ENCODE measurements at places on chromosomes 1 and 21. TPM values are rescaled to one million over a fixed set of nuclear protein-coding genes. Genes with fewer than 3 reads are reported as not detected.

DNA sequence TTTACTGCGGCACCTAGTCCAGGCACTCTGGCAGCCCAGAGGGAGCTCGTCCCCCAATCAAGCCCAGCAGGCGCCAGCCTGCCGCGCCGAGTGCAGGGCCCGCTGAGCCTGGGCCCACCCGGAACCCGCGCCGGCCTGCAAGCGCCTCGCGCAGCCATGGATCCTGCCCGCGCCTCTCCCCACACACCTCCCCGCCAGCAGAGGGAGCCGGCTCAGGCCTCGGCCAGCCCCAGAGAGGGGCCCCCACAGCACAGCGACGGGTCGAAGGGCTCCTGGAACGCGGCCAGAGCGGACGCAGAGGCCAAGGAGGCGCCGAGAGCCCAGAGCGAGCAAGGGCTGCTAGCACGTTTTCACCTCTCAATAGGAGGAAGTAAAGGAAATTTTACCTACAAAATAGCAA lies 767.0 kb downstream of the MRPL39 start:
- no peaks in the 10 kb centered on the region for H3K36me3 ChIP-seq
- no peak overlapping the region for H3K4me3 ChIP-seq
- no peaks in the 10 kb centered on the region for H3K27me3 ChIP-seq
- peak; percentile 21 for DNase-seq
- no peaks in the 10 kb centered on the region for H3K4me1 ChIP-seq
- H3K27ac ChIP-seq: no peak overlapping the region

DNA sequence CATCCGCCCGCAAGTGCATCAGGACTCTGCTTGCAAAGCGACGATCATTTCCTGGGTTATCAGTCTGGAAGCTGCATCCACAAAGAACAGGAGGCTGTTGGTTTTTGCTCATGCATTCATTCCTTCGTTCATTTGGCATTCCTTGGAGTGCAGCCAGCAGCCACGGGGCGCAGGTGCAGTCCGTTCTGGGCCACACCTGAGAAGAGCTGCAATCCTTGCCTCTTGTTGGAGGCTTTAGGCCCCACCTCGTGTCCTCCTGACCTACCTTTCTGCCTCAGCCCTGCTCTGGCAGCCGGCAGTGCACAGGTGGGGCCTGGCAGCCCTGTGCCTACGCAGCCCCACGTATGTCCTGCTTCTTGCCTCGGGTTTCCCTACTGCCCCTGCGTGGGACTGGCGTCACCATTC lies 19.6 kb upstream of the C2CD2 start:
- no peaks in the 10 kb centered on the region for H3K27me3 ChIP-seq
- DNase-seq: no peak
- no peaks in the 10 kb centered on the region for H3K4me1 ChIP-seq

The TTC39A gene
- 5.8 TPM for polyA plus RNA-seq

DNA sequence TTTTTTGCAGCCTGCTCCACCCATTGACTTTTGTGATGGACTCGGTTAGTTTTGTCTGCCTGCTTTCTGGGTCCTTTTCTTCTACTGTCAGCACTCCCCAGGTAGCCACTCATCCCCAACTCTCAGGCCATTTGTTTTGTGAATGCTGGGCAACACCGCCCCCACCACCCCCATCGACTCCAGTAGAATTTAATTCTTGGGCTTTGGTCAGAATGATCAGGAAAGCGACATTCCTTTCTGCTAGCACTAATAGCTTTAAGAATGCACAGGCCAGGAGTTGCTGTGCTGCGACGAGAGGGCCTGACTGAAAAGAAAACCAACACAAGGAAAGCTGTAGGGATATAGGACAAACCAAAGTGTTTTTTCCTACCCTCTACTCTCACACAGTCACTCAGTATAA lies 144.4 kb downstream of the CDC7 start:
- H3K4me1 ChIP-seq: peaks cover 3% of the 10 kb centered on the region
- no peak overlapping the region for H3K27ac ChIP-seq
- no peaks in the 10 kb centered on the region for H3K27me3 ChIP-seq

DNA sequence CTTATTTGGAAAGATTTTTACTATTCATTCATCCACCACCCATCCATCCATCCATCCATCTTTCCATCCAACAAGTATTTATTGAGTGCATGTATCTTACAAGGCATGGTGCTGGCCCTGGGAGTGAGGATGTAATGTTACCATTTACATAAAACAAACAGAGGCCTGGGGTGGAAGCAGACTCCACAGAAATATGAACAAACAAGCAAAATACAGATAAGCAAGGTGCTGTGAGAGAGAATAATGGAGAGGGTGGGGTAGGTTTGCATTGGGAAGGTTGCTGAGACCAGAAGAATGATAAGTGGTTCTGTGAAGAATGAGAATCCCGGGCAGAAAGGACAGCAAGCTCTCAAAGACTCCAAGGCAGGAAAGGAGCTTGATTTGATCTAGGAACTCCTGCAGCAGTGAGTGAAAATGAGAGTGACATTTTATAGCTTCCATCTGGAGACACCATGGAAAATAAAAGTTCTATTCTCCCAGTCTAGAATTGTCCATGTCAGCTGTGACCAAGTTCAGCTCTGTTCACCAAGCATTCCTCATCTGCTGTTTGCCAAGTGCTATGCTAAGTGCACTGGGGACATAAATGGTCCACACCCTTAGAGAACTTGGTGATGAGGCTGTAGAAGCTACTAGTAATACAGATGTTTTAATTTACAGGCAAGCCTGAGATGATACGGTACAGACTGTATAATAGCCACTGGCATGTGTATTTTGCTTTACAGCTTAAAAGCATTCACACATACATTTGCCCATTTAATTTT lies 75.3 kb downstream of the PEX14 start:
- no peaks in the 10 kb centered on the region for H3K27me3 ChIP-seq
- no peaks in the 10 kb centered on the region for H3K36me3 ChIP-seq
- H3K4me3 ChIP-seq: no peak overlapping the region
- no peak overlapping the region for H3K27ac ChIP-seq

DNA sequence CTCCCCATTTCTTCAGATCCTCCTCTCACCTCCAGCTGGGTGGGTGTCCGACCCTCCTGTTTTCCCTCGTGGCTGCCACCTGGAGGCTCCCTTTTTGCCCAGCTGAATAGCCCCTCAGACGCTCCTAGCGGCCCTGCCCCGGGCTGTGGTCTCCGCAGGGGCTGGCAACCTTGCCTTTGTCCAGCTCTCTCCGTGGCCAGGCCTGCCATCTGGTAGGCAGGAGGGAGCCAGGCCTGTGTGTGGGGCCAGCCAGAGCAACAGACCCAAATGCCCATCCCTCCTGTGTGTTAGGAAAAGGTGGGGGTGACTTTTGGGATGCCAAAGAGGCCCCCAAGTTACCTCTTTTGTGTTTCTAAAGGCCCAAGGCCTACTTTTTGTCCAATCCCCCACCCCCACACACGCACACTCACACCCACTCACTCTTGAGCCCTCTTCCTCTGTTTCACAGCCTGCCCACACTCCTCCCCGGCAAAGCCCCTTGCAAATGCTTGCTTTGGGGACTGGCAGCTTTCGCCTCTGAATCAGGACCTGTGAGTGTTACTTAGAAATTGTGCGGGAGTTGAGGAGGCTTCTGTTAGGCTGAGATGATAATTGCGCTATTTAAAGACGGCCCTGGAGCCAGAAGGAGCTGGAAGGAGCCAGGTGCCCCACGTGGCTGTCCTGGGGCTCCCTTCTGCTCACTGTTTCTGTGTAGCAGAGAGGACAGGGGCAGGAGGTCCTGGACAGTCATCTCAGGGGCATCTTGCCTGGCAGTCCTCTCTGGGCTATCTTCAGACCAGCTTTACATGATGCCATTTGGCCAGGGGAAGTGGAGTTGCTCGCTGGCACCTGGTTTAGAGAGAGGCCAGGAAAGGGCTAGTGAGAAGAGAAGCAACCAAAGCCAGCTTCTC lies 9.1 kb downstream of the PPFIA4 start:
- no peaks in the 10 kb centered on the region for H3K36me3 ChIP-seq
- no peak overlapping the region for H3K4me3 ChIP-seq
- H3K27me3 ChIP-seq: no peaks in the 10 kb centered on the region
- H3K27ac ChIP-seq: no peak overlapping the region

- no peak overlapping the region for H3K27ac ChIP-seq
- H3K4me3 ChIP-seq: no peak overlapping the region
- H3K4me1 ChIP-seq: no peaks in the 10 kb centered on the region
- H3K27me3 ChIP-seq: no peaks in the 10 kb centered on the region
Observed at GRCh38 chr21:42037516-42037915, 27.4 kb upstream of the ZBTB21 start.

- H3K27ac ChIP-seq: no peak within 1 kb of the TSS
- no peak for DNase-seq
- H3K27me3 ChIP-seq: no peaks in the 10 kb centered on the region
Observed at GRCh38 chr1:207088701-207089626, at the start of gene C4BPB. Gene C4BPB (plus strand): TSS chr1:207088860. CDS start chr1:207089532, 672 bp downstream.

The ADAMTS5 gene
- polyA plus RNA-seq: 0.14 TPM

GRCh38 chr1:154404984-154405746 lies at the start of gene IL6R:
Gene IL6R (plus strand): TSS chr1:154405343. CDS start chr1:154405630, 287 bp downstream.
- peak within 1 kb of the TSS; percentile 54 for H3K4me3 ChIP-seq
- no peaks in the 10 kb centered on the region for H3K36me3 ChIP-seq
- H3K27me3 ChIP-seq: peaks cover 28% of the 10 kb centered on the region
- no peak for DNase-seq
- H3K4me1 ChIP-seq: no peaks in the 10 kb centered on the region
- no peak within 1 kb of the TSS for H3K27ac ChIP-seq

GRCh38 chr1:172324761-172325160 lies 95.7 kb upstream of the C1orf105 start:
- no peak overlapping the region for H3K4me3 ChIP-seq
- no peaks in the 10 kb centered on the region for H3K27me3 ChIP-seq
- no peaks in the 10 kb centered on the region for H3K36me3 ChIP-seq
- H3K27ac ChIP-seq: no peak overlapping the region
- H3K4me1 ChIP-seq: peaks cover 5% of the 10 kb centered on the region
- no peak for DNase-seq

DNA sequence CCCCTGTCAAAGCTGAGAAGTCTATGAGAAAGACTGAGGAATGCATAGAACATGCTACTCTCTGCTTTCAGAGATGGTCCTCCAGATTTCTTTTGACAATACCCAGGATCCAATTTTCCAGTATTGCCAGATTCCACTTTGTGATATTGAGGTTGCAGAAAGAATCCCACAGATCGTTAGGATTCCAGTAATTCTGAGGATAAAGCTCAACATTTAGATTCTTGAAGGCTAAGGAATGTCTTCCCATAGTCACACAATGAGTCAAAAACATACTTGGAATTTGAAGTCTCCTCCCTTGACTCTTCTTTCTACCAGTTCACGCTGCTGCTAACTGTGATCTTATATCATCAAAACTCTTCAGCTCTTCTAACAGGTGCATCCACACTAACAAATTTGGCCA lies 57.1 kb downstream of the TNFSF18 start:
- H3K4me1 ChIP-seq: no peaks in the 10 kb centered on the region
- DNase-seq: no peak
- no peaks in the 10 kb centered on the region for H3K36me3 ChIP-seq
- H3K27me3 ChIP-seq: no peaks in the 10 kb centered on the region

GRCh38 chr1:114720492-114720891 lies 3.9 kb upstream of the NRAS start:
- H3K4me3 ChIP-seq: no peak overlapping the region
- peaks cover 59% of the 10 kb centered on the region for H3K36me3 ChIP-seq
- DNase-seq: no peak

- no peak for DNase-seq
- H3K27ac ChIP-seq: no peak overlapping the region
- no peaks in the 10 kb centered on the region for H3K27me3 ChIP-seq
- H3K36me3 ChIP-seq: no peaks in the 10 kb centered on the region
Observed at GRCh38 chr1:73029571-73029970, 747.2 kb upstream of the NEGR1 start.

- 0 out of 2 replicates have a peak, but pooled peaks cover 4% of the 10 kb centered on the region for H3K4me1 ChIP-seq
- DNase-seq: no peak
- H3K27ac ChIP-seq: no peak overlapping the region
- H3K27me3 ChIP-seq: no peaks in the 10 kb centered on the region
Observed at GRCh38 chr1:43636006-43636641, 13.8 kb upstream of the KDM4A start.

- peaks cover 1% of the 10 kb centered on the region for H3K4me1 ChIP-seq
- no peak overlapping the region for H3K4me3 ChIP-seq
Observed at GRCh38 chr1:48530727-48531351, 58.8 kb upstream of the SPATA6 start.

- peaks cover 3% of the 10 kb centered on the region for H3K4me1 ChIP-seq
- H3K27ac ChIP-seq: no peak within 1 kb of the TSS
- peaks cover 31% of the 10 kb centered on the region for H3K27me3 ChIP-seq
- DNase-seq: peak; percentile 80
Observed at GRCh38 chr1:239386453-239387303, at the start of gene CHRM3. Gene CHRM3 (plus strand): TSS chr1:239386568. CDS start chr1:239907452, 520,884 bp downstream.

- H3K36me3 ChIP-seq: peaks cover under 1% of the 10 kb centered on the region
- H3K4me1 ChIP-seq: 0 out of 2 replicates have a peak, but pooled peaks cover 2% of the 10 kb centered on the region
- no peak for DNase-seq
- H3K27me3 ChIP-seq: no peaks in the 10 kb centered on the region
Observed at GRCh38 chr1:64184003-64184440, 19.4 kb upstream of the UBE2U start.

The PCP4L1 gene
- 0.41 TPM for polyA plus RNA-seq

DNA sequence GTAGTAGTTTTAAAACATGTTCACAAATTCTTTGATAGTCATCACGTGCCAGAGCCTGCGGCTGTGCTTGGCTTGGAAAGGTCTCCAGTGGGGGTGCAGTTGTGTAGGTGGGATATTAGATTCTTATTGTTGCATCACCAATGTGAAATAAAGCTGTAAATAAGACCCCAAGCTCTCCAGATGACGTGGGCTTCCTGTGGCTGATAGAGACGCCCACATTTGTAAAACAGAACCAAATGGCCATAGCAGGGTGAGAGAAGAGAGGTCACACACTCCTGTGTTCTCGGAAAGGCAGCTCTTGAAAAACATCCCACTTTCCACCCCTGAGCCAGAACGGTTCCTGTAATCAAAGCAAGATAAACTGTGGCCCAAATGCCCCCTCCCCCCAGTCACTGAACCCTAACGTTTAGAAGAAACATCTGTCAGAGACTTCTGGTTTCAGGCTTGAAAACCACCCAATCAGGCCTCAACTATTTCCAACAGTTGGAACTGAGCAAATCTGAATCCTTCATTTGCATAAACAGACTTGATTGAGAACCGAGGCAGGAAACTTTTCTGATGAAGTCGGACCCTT lies 6.6 kb upstream of the NTPCR start:
- H3K4me3 ChIP-seq: no peak overlapping the region
- no peak for DNase-seq
- no peak overlapping the region for H3K27ac ChIP-seq
- H3K27me3 ChIP-seq: no peaks in the 10 kb centered on the region
- H3K4me1 ChIP-seq: no peaks in the 10 kb centered on the region
- H3K36me3 ChIP-seq: no peaks in the 10 kb centered on the region

GRCh38 chr1:37169241-37169640 lies 134.9 kb upstream of the GRIK3 start:
- H3K27ac ChIP-seq: no peak overlapping the region
- no peak overlapping the region for H3K4me3 ChIP-seq
- H3K4me1 ChIP-seq: no peaks in the 10 kb centered on the region
- H3K27me3 ChIP-seq: no peaks in the 10 kb centered on the region
- no peak for DNase-seq

- H3K36me3 ChIP-seq: no peaks in the 10 kb centered on the region
- H3K27ac ChIP-seq: no peak overlapping the region
- no peak for DNase-seq
- H3K4me1 ChIP-seq: no peaks in the 10 kb centered on the region
Observed at GRCh38 chr21:31985398-31985797, 112.6 kb downstream of the HUNK start.

- no peaks in the 10 kb centered on the region for H3K4me1 ChIP-seq
- H3K27ac ChIP-seq: no peak overlapping the region
- no peak overlapping the region for H3K4me3 ChIP-seq
- DNase-seq: no peak
- no peaks in the 10 kb centered on the region for H3K36me3 ChIP-seq
- H3K27me3 ChIP-seq: no peaks in the 10 kb centered on the region
Observed at GRCh38 chr21:41627428-41627827, 119.5 kb upstream of the TMPRSS2 start.
